ENCODE measurements at places on chromosomes 2 and 18. TPM values are rescaled to one million over a fixed set of nuclear protein-coding genes. Genes with fewer than 3 reads are reported as not detected.

The STPG4 gene
- 1.3 TPM for total RNA-seq

The FAM124B gene
- total RNA-seq = 1.3 TPM

The ZNF516 gene
- total RNA-seq = 192 TPM

The PJVK gene
- 2.0 TPM for total RNA-seq

GRCh38 chr18:53018791-53019190, 678.8 kb downstream of the DCC start:
- DNase-seq = no peak

DNA sequence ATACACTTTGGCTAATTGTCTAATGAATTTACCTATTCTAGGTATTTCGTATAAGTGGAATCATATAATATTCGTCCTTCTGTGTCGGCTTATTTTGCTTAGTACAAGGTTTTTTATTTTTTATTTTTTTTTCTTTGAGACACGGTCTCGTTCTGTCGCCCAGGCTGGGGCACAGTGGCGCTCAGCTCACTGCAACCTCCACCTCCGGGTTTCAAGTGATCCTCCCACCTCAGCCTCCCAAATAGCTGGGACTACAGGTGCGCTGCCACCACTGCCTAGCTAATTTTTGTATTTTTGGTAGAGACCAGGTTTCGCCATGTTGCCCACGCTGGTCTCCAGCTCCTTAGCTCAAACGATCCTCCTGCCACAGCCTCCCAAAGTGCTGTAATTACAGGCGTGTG, 38.2 kb downstream of the PCBP1 start:
- DNase-seq = no peak

DNA sequence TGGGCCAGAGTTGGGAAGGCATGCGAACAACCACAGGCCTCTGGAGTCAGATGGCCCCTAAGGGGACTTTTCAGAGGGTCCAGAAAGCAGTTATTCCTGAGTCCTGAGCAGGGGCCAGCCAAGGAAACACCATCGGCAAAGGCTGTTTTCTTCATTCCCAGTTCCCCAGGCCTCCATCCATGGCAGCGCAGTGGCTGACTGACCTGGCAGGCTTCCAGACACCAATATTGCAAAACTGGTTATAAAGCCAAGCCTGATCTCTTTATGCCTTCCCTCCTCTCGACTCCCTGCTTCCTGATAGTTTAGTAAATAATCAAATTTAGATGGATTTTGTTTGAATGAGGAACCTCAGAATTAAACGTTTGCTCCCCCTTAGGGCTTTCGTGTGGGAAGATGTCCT, 133.4 kb upstream of the ITGA6 start:
- no peak for DNase-seq

DNA sequence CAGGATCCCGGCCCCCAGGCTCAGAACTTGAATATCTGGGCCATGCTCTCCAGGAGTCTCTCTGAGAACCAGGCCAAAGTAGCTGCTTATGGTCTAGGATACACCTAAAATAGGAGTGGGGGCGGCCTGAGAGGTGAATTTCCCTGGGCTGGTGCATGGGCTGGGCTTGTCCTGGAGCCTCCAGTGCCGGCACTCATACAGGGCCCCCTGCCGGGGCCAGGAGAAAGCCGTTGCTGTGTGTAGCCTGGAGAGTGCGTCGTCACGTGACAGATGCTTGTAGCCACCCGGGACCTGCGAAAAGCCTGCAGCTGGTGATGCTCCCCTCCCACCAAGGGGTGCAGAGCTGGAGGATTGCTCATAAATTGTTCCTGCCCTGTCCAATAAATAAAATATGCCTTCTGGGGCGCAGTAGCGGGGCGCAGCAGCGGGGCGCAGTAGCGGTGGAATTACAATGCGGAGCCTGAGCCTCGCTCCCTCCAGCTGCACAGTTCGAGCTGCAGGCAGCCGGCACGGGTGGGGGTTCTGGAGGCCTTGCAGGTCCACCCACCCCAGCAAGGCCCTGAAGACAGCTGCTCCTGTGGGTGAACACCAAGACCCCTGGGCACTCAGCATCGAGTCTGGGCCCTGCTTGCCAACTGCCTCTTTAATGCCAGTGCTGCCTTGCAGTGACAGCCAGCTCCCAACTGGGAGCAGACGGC, 289.9 kb downstream of the NDUFA10 start:
- DNase-seq = no peak

DNA sequence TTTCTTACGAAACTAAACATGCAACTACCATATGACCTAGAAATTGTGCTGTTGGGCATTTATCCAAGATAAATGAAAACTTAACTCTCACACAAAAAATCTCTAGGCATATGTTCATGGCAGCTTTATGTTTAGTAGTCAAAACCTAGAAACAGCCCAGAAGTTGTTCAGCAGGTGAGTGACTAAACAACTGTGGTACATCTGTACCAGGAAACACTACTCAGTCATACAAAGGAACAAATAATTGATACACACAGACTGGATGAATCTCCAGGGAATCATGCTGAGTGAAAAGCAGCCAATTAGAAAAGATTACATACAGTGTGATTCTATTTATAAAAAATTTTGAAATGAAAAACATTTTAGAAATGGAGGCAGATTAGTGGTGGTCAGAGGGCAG, 29.3 kb downstream of the DYNC2LI1 start:
- DNase-seq = no peak

- DNase-seq = no peak
These were observed 11.0 kb downstream of the ERFE start for GRCh38 chr2:238169708-238170251.

DNA sequence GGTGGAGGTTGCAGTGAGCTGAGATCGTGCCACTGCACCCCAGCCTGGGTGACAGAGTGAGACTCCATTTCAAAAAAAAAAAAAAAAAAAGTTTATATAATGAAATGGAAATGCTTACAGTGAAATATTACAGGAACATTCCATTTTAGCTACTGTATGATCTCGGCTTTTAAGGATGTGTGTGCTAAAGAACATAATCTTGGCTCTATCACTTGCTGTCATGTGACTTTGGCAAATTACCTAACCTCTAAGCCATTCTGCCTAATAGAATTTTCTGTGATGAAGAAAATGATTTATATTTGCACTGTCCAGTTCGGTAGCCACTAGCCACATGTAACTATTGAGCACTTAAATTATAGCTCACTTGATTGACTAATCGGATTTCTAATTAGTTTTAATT, 36.3 kb downstream of the SMAD4 start:
- no peak for DNase-seq

DNA sequence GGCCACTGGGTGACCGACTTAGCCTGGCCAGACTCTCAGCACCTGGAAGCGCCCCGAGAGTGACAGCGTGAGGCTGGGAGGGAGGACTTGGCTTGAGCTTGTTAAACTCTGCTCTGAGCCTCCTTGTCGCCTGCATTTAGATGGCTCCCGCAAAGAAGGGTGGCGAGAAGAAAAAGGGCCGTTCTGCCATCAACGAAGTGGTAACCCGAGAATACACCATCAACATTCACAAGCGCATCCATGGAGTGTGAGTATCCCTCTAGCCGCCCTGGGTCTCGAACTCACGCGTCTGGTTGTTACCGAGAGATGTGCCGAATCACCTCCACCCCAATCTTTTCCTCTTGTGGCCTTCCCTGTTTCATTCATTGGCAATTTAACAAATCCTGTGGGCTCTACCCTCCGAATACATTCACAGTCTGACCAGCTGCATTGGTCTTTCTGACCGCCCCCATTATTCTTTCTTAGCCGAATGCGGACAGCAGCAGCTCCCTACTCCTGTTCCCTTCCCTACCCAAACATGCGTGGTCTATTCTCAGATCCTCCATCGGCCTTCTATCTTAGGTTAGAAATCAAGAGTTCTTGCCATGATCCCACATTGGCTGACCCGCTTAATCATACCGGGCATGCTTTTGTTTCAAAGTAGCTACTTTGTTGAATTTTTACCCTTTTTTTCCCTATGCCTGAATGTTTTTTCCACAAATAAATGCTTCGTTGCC, 631 bp downstream of the RPL31 start:
- DNase-seq = peak; percentile 51

GRCh38 chr2:8303322-8303832, 378.5 kb upstream of the ID2 start:
- no peak for DNase-seq
